ENCODE measurements at places on chromosomes 12 and 14.

DNA sequence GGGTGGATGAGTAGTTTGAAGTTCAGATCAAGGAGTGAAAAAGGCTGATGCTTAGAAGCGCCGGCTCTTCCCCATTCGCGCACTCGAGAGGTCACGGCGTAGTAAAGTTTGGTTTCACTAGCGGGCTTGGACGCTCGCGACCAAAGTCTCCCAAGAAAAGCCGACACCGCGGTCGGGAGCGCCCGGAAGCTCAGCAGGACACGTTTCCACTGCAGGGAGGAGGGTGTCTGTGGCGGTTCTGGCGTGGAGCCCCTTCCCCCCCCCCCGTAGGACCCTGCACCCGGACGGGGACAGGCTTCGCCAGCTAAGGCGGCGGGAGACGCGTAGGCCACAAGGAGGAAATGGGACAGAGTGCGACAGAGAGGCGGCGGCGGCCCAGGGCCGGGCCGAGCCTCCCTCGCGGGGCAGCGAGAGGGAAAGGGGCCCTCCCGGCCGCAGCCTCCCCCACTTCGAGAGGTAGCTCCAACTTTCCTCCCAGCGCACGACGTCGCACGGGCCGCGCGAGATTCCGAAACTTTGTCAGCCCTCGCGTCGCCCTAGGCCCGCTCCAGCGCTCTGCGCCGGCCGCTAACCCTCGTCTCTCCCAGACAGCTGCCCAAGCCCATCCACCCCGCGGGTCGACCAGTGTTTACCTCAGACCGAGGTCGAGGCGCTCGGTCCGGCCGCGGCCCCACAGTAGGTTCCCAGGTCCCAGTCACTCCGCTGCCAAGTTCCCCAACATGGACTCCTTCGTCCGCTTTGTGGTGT is 480 bp downstream of the SCAF11 start:
- peak; percentile 77 for DNase-seq

- no peak for DNase-seq
These were observed 150.6 kb upstream of the HMGA2 start for GRCh38 chr12:65673732-65674131.

- no peak for DNase-seq
These were observed 44.0 kb upstream of the OR5AU1 start for GRCh38 chr14:21199611-21200560.

GRCh38 chr14:70020352-70021170 is 141.3 kb downstream of the SMOC1 start:
- DNase-seq, result no peak

GRCh38 chr14:64178814-64179213 is 115.4 kb downstream of the ESR2 start:
- no peak for DNase-seq

DNA sequence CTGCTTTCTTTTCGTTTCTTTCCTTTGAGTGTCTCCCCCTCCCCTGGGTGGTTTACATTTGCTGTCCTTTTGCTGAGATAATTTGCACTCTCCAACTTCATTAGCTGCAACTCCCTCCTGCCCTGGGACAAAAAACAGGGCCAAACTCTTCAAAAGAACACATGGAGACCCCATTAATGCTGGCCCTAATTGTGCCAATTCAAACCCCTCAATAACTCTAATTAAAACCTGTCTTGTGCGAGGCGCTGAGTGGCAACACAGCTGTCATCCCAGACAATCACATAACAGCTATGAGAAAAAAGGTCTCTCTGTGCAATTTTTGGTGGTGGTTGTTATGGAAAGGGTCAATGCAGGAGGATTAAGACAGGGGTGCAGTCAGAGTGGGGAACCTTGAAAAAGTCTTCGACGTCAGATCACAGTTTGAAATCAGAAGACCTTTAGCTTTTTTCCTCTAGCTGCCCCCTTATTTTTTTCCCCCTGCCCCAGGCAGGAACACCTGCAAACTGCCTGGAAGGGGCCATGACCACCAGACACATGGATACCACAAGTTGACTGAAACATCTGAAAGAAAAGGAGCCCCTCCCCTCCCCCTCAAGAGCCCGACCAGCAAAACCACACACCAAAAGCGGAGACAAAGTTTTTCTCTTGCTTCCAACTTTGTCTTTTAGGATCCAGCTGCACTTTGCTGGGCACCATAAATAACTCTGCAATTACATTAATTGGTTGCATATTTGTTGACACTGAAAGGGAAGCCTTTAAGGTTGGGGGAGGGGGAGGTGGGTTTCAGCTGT is 26.5 kb upstream of the SMOC1 start:
- DNase-seq, result no peak

DNA sequence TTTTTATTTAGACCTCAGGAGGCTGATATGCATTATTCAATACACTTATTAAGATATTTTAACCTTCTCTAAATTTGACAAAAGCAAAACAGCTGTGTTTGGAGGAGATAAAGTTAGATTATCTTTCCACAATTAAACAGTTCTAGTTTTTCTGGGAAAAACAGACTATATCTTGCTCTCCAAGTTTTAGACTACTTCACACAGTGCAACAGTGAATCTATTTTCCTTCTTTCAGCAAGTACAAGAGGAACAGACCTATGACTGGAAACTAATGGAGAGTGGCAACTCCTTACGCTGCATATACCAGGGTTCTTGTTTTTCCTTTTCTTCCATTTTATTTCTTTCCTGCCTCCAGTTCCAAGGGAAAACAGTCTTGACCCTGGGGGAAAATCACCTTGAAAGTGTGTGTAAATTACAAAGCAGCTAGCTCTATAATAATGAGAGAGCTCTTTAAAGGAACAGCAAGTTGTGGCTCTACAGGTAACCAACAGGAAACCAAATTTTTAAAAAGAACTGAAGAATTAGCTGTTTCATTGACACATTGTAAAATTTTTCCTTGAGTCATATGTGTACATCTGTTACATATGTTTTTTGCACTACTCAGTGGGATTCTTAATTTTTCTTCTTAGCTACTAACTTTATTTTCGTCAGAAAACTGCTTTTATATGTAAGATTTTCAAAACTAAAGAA is 27.4 kb downstream of the DNM1L start:
- DNase-seq, result no peak

GRCh38 chr12:63948211-63948610 is 103.7 kb downstream of the SRGAP1 start:
- DNase-seq, result no peak

- DNase-seq, result no peak
These were observed 36.1 kb upstream of the NUAK1 start for GRCh38 chr12:106174876-106175275.

DNA sequence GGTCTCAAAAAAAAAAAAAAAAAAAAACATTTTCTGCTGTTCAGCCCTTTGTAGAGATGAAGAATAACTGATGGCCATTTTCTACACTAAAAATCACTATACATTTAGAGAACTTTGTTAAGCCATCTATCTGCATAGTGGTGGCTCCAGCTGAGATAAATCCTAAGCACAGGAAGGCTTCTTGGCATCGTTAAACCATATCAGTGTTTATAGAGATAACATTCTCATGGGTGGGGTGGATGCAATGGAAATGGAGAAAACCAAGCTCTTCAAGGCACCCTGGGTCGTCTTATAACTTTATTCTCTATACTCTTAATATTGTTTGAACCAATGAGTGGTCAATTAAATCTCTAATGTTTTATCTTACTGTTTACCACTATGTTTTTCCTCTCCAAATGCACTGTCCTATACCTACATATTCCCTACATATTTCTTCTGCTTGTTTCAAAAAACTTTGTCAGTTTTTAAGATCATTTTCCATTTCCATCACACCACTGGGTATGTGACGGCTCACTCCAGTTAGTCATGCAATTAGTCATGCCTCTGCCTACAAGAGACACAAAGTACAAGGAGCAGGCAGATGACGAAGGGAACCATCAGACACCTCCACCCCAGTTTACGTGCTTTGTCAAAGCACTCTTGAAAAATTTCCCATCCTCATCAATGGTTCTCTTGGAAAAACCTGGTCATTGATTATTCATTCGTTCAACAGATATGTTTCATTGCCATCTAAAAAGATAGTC is 119.3 kb upstream of the OVCH1 start:
- no peak for DNase-seq

DNA sequence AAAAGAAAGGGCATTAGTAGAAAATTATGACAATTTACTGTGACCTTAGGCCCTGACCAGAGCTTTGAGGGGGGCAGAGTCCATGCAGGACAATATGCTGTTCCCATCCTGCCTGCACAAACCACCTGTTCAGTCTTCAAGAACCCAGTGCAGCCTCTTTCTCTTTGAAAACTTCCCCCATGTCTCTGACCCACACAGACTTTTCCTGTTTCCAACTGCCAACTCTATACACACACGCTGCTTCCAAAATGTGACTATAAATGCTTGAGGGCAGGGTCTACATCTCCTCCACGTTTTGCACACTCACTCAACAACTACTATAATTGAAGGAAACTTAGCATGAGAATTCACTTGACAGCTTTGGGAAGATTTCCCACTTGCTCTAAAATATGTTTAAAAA is 36.6 kb upstream of the SYCP3 start:
- no peak for DNase-seq

GRCh38 chr12:24904871-24905270 is 44.0 kb downstream of the BCAT1 start:
- no peak for DNase-seq

DNA sequence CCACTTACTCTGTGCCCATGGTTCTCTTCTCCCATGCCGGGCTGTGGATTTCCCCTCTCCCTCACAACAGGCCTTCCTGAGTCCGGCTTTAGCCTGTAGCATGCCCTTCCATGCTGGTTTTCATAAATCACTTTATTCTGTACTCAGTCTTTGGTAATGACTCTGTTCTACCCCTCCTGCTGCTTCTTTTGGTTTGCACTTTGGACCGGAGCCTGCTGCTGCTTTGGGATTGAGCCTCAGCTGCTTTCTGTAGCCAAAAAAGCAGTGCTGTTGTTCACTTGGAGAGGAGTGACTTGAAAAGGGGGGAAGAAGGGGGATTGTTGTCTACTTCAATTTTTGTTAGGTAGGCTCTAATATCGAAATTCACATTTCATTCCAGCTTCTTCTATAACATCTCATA is 8.5 kb upstream of the SLC6A13 start:
- DNase-seq, result no peak

DNA sequence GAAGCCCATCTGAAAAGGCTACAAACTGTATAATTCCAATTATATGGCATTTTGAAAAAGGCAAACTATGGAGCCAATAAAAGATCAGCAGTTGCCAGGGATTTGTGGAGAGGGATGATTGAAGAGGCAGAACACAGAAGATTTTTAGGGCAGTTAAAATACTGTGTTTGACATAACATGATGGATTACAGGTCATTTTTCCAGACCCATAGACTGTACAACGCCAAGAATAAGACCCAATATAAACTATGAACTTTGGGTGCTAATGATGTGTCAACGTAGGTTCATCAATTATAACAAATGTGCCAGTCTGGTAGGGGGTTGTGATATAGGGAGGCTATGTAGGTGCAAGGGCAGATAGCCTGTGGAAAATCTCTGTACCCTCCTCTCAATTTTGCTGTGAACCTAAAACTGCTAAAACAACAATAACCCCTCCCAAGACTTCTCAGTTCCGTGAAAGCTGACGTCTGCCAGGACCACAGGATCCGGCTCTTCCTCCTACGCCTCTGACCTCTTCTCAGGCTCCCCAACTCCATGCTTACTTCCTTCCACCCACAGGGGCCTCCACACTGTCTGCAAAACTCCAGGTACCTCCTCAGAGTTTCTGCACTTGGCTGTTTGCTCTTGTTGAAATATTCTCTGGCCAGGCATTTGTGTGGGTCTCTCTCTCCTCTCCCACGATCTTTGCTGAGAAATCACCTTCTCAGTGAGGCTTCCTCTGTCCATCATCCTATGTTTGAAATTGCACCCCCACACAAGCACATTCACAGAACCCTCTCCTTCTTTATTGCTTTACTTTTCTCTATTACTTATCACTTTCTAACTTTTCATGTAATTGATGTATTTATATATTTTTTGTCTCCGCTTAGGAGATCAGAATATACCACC is 131.4 kb downstream of the BBS10 start:
- DNase-seq, result no peak

- no peak for DNase-seq
These were observed 7.8 kb downstream of the CTDSP2 start for GRCh38 chr12:57838594-57839302.

GRCh38 chr12:132909030-132909368 is 21.6 kb upstream of the CHFR start:
- no peak for DNase-seq

- no peak for DNase-seq
These were observed 12.4 kb upstream of the NRXN3 start for GRCh38 chr14:78157494-78158437.

- DNase-seq, result no peak
These were observed 839 bp downstream of the SLC38A1 start for GRCh38 chr12:46267825-46268582.

- no peak for DNase-seq
These were observed 11.7 kb downstream of the PTHLH start for GRCh38 chr12:27960821-27961220.

DNA sequence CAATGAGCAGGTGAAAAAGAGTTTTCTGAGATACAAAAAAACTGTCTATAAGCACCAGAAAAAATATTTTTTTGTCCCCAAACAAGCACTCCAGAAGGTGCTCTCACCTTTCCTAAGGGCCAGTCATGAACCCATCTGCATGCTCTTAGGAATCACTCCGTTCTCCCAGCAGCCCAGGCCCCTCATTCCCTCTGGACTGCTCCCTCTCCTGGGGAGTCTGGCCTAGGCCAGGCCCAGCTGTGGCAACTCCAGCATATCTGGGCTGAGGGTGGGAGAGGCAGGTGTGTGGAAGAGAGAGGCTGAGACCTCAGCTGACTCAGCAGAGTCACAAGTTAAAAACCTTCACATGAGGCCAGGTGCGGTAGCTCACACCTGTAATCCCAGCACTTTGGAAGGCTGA is 54.6 kb downstream of the TRAFD1 start:
- DNase-seq, result no peak

- no peak for DNase-seq
These were observed 12.8 kb downstream of the PGF start for GRCh38 chr14:74942608-74943007.

DNA sequence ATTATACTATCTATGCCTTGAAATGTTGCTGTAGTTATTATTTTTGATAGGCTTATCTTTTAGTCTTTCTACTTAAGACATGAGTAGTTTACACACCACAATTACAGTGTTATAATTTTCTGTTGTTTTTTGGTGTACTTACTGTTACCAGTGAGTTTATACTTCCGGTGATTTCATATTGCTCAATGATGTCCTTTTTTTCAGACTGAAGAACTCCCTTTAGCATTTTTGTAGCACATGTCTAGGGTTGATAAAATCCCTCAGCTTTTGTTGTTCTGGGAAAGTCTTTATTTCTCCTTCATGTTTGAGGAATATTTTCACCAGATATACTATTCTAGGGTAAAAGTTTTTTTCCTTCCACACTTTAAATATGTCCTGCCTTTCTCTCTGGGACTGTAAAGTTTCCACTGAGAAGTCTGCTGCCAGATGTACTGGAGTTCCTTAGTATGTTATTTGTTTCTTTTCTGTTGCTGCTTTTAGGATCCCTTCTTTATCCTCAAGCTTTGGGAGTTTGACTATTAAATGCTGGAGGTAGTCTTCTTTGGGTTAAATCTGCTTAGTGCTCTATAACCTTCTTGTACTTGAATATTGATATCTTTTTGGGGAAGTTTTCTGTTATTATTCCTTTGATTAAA is 41.5 kb upstream of the FERMT2 start:
- no peak for DNase-seq

GRCh38 chr12:98351089-98351488 is 164.3 kb upstream of the TMPO start:
- DNase-seq, result no peak

- no peak for DNase-seq
These were observed 240.0 kb upstream of the CPNE8 start for GRCh38 chr12:39145175-39145999.
